M059J (cell line): ENCODE measurements at places on chromosomes 16 and 17. TPM values are rescaled to one million over a fixed set of nuclear protein-coding genes. Genes with fewer than 3 reads are reported as not detected.

DNA sequence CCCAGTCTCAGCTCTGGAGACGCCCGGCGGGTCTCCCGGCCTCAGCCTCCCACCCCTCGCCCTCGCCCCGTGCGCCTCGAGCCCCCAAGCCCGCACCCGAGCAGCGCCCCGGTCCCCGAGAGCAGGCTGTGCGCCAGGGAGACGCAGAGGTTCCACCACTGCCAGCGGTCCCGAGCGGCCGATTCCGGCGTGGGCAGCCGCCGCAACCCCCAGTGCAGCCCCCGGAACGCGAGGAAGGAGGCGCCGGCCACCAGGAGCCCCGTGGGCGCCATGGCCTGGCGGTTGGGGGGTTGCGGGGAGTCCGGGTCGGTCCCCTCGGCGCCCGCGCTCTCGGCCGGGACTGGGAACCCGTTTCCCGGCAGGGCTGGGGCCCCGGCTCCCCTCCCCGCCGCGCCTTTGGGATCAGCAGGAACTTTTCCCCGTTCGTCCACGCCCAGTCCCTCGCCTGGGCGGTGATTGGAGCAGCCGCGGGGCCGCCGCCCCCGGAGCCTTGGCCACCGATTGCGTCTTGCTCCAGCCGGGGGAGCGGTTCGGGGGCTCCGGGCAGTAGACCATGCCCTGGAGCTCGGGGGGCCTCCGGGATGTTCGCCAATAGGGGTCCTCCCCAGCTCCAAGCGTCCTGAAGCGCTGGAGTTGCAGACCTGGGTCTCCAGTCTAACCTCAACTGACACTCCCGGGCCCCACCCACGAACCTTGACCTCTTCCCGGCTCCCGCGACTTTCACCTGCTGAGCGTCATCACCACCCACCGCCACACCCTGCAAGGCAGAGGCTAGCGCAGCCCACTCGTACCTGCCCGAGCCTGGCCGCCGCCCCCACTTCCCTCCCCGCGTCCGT is at the start of gene TLCD2:
TLCD2 (minus strand) TSS at position 407 of the 836 bp plus-strand sequence; CDS start at position 272, 135 bp downstream.
- DNase-seq: peak; percentile 65

GRCh38 chr16:26733710-26734109 is 333.0 kb upstream of the C16orf82 start:
- no peak for DNase-seq

GRCh38 chr16:9235867-9236266 is 144.4 kb downstream of the HAPSTR1 start:
- DNase-seq: no peak

- DNase-seq: no peak
Measured at GRCh38 chr16:8585857-8586256, 4.5 kb downstream of the TMEM114 start.

DNA sequence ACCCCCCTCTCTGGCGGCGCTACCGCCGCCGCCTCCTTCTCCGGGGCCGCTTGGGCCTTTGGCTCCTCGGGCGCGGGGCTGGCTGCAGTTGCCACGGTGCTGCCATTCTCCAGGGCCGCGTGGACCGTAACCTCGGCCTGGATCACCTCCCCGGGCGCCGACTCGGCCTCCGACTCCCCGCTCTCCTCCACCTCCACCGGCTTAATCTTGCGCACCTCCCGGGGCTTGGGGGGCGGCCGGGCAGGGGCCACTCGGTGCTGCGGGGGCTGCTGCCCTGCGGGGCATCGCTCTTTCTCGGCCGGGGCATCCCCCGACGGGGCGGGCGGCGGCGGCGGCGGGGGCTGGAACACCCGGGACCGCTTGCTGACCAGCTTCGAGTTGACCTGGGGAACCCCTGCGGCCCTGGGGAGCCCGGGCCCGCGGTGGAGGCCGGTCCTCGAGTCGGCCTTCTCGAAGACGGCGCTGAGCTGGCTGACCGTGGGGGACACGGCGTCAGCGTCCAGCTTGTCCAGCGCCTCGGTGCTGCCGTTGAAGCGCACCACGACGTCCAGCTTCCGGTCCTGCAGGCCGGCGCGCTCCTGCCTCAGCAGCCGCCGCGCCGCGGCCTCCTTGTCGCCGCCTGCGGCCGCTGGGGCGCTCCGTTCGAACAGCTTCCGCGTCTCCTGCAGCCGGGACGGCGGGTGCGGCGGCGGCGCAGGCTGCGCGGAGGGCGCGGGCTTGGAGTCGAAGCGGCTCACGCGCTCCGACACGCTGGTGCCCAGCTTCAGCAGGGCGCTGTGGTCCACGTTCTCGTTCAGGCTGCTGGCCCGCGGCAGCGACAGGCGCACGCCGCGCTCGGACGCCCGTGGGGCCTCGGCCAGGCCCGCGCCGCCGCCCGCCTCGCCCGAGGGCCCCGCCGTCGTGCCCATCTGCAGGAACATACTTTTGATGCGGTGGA is 792 bp downstream of the PPP1R9B start:
- peak; percentile 65 for DNase-seq

GRCh38 chr17:43360376-43360738 is 38.4 kb upstream of the ARL4D start:
- DNase-seq: peak; percentile 88

DNA sequence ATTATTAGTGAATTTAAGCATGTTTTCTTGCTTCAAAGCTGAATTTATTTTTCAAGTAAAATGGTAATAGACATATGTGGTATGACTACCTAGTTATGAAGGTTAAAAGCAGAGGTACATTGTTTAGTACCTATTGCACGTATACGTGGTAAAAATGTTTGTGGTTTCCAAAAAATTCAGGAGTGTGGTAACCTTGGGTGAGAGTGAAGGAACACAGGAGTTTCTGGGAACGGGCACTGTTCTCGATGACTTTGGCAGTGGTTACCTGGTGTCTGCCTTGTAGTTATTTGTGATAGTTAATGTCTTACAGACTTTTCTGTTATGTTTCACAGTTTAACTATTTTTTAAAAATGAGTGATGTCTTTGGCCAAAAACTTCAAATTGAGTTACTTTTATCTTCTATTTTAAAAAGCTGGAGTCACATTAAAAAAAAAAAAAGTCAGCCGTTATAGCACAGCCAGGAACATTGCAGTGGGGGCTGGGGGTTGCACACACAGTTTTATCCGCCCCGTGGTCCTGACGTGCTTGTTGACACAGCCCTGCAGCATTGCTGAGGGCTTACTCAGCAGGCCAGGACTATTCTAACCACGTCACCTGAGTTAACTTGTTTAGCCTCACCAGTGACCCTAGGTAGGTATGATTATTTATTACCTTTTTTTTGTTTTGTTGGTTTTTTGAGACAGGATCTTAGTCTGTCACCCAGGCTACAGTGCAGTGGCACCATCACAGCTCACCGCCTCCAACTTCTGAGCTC is 10.9 kb downstream of the JPT2 start:
- peak; percentile 94 for DNase-seq

DNA sequence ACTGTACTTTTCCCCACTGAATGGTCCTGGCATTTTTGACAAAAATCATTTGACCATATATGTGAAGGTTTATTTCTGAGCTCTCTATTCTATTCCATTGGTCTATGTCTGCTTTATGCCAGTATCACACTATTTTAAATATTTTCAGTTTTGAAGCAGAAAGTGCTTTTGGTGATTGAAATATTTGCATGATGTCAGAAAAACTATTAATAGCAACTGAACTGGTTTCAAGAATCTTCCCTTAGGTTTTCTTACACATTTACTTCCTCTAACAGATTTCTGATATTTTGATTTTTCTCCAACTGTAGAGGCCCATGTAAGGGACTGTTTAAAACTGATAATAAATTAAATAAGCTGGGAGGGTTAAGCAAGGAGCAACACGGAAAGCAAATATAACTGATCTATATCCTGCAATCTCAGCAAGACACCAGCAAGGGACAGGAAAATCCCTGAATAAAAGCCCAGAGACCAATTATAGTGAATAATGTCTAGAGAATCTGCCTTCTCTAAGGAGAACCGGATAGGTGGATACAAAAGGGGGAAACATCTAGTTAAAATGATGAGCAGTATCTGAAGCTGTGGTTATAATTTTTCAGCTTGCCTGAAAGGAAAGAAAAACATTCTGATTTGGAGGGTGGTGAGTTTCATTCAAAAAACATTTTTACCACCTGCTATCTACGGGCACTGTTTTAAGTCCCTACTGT is 80.9 kb upstream of the STAC2 start:
- no peak for DNase-seq

GRCh38 chr17:50634224-50634914 is at the start of gene ABCC3:
TSS of gene ABCC3 (plus strand) at chr17:50634881. CDS start at chr17:50634937, 56 bp downstream.
- peak; percentile 57 for DNase-seq

DNA sequence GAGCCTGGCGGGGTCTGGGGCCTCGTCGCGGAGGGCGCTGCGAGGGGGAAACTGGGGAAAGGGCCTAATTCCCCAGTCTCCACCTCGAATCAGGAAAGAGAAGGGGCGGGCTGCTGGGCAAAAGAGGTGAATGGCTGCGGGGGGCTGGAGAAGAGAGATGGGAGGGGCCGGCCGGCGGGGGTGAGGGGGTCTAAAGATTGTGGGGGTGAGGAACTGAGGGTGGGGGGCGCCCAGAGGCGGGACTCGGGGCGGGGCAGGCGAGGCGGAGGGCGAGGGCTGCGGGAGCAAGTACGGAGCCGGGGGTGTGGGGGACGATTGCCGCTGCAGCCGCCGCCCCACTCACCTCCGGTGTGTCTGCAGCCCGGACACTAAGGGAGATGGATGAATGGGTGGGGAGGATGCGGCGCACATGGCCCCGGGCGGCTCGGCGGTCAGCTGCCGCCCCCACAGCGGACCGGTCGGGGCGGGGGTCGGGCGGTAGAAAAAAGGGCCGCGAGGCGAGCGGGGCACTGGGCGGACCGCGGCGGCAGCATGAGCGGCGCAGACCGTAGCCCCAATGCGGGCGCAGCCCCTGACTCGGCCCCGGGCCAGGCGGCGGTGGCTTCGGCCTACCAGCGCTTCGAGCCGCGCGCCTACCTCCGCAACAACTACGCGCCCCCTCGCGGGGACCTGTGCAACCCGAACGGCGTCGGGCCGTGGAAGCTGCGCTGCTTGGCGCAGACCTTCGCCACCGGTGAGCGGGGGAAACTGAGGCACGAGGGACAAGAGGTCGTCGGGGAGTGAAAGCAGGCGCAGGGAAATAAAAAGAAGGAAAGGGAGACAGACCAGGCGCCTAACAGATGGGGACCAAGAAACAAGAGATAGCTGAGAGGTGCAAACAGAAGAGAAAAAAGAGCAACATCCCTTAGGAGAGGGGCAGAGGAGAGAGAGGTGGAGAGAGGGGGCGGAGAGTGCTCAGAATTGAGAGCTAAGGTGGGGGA is at the start of gene PNMT:
PNMT (plus strand) TSS at position 509 of the 980 bp plus-strand sequence; CDS start at position 532, 23 bp downstream.
- peak; percentile 44 for DNase-seq

DNA sequence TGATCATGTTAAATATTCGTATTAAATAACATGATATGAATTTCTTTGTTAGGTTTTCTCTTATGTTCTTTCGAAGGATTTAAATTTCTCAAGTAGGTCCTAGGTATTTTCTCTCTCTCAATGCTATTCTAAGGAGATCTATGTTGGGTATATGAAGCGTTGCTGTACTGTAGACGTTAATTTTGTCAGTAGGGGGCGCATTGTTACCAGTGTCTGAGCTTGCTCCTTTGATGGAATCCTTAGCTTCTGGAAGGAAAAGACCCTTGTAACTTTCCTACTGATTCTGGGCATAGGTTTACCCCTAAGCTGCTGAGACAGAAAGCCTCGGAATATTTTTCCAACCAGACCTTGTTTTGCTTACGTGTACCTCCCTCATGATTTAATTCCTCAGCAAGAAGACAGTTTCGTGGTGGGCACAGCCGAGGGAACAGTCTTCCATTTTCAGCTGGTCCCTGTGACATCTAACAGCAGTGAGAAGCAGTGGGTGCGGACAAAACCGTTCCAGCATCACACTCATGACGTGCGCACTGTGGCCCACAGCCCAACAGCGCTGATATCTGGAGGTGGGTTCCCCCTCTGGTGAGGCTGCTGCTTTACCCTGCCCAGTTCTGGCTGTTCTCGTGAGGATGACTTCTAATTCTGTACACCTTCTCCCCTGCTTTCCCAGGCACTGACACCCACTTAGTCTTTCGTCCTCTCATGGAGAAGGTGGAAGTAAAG is 17.9 kb downstream of the UTP4 start:
- DNase-seq: peak; percentile 75

DNA sequence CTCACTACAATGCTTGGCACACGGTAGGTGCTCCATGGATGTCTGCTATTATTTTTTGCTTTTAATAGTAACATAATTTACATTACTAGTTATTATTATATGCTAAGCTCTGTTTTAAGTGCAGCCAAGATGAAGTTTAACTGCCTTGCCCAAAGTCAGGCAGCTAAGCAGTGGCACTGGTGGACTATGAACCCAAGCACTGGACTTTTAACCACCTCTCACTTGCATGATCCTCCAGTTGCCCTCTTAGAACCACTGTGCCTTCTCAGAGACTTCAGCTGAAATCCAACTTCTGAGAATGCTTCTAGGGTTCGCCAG is 1.5 kb upstream of the ZNF207 start:
- no peak for DNase-seq

DNA sequence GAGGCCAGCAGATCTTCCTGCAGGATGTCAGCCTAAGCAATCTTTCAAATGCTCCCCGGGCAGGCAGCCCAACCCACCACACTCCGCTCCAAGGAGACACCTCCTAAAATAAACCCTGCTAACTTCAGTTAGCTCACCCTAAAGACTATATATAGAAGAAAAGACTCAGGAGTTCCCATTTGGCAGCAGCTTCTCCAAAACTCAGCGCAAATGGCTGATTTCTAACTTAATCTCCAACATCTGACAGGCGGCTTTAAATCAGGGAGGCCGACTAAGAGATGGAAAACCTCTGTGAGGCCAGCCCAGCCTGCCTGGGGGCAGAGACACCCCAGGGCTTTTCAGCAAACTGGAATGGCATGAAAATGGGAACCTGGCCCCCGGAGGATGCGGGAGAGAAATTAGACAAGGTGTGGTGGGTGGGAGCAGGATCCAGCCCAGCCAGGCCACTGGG is 91.6 kb downstream of the XYLT1 start:
- DNase-seq: peak; percentile 76

The KRT36 gene
- total RNA-seq: 0.07 TPM in 1 of 2 replicates, not detected in the other

The NAA60 gene
- total RNA-seq: 9.1 and 18.8 TPM in 2 replicates

The FBXO39 gene
- total RNA-seq: 0.20 TPM in 1 of 2 replicates, not detected in the other

The TNK1 gene
- 0.62 and 0.67 TPM in 2 replicates for total RNA-seq
